ENCODE measurements at places on chromosomes 3 and 15. TPM values are rescaled to one million over a fixed set of nuclear protein-coding genes. Genes with fewer than 3 reads are reported as not detected.

GRCh38 chr15:76512971-76513370, 176.4 kb downstream of the ISL2 start:
- no peak overlapping the region for H3K4me3 ChIP-seq
- no peak for DNase-seq
- no peaks in the 10 kb centered on the region for H3K4me1 ChIP-seq
- H3K27me3 ChIP-seq, result no peaks in the 10 kb centered on the region
- no peak overlapping the region for H3K27ac ChIP-seq

GRCh38 chr15:91632981-91633380, 220.5 kb upstream of the SLCO3A1 start:
- H3K36me3 ChIP-seq, result no peaks in the 10 kb centered on the region
- DNase-seq, result no peak
- peaks cover 1% of the 10 kb centered on the region for H3K27me3 ChIP-seq
- H3K27ac ChIP-seq, result no peak overlapping the region
- no peak overlapping the region for H3K4me3 ChIP-seq

GRCh38 chr15:55681631-55682030, 61.3 kb downstream of the PRTG start:
- H3K36me3 ChIP-seq, result no peaks in the 10 kb centered on the region
- no peak overlapping the region for H3K4me3 ChIP-seq
- H3K4me1 ChIP-seq, result no peaks in the 10 kb centered on the region
- H3K27ac ChIP-seq, result no peak overlapping the region
- no peaks in the 10 kb centered on the region for H3K27me3 ChIP-seq
- DNase-seq, result no peak

- no peak for DNase-seq
- no peaks in the 10 kb centered on the region for H3K27me3 ChIP-seq
- no peaks in the 10 kb centered on the region for H3K36me3 ChIP-seq
- H3K4me1 ChIP-seq, result peaks cover 36% of the 10 kb centered on the region
- H3K27ac ChIP-seq, result peak overlapping the region; percentile 91
- peak overlapping the region; percentile 42 for H3K4me3 ChIP-seq
Observed at GRCh38 chr3:156483002-156483401, 71.9 kb downstream of the SSR3 start.

DNA sequence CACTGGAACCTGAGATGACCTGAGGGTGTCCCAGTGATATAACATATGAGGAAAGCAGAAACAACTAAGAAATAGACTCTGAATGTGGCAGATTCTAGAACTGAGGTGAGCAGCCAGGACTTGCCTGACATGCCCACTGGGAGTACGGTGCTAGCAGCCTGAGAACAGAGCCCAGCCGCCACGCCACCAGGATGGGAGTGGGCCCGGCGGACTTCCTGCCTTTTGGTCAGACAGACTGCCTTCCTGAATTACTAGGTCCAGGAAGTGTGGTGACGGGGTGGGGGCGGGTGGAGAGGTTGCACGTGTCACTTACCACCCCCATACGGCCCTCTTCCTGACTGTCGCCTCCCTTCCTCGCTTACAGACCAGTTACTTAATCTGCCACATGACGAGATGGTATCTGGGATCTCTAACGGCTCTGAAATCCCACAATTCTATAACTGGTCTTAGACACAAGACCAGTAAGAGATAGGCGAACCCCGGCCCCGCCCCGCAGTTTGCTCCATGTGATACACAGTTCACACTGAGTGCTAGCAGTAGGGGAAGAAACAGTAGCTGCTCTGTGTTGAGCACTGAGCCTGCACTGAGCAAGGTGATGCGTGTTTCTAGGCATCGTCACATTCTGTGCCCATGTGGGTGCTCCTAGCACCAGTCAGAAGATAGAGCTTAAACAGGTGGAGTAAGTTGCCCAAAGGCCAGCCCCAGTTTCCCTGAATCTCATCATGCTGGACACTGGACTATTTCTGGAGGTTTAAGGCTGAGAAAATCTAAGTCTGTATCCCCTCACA, 95.7 kb downstream of the CPN2 start:
- peak overlapping the region; percentile 90 for H3K4me3 ChIP-seq
- no peaks in the 10 kb centered on the region for H3K36me3 ChIP-seq
- H3K27me3 ChIP-seq, result no peaks in the 10 kb centered on the region
- peaks cover 37% of the 10 kb centered on the region for H3K4me1 ChIP-seq
- DNase-seq, result peak; percentile 53
- peak overlapping the region; percentile 95 for H3K27ac ChIP-seq

Gene CCDC39
- polyA plus RNA-seq, result not detected

- no peaks in the 10 kb centered on the region for H3K4me1 ChIP-seq
- H3K27me3 ChIP-seq, result peaks cover 2% of the 10 kb centered on the region
- H3K27ac ChIP-seq, result no peak overlapping the region
- no peaks in the 10 kb centered on the region for H3K36me3 ChIP-seq
Observed at GRCh38 chr3:10337323-10338163, 16.6 kb upstream of the SEC13 start.

Gene C3orf70
- polyA plus RNA-seq, result not detected

Gene ARPP21
- not detected for polyA plus RNA-seq

DNA sequence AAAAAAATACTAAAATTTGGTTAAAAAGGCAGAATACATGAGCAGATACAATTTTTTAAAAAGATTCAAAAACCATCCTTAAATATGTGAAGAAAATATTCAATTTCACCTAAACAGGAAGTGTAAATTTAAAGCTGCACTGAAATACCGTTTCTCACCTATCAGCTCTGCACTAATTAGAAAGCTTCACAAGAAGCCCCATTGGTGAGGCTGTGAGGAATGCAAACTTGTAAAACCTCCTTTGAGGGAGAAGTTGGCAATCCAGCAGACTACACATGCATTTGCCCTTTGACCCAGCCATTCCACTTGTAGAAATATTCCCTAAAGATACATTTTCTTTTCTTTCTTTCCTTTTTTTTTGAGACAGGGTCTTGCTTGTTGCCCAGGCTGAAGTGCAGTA, 18.8 kb downstream of the BLM start:
- H3K4me1 ChIP-seq, result peaks cover 6% of the 10 kb centered on the region
- H3K27ac ChIP-seq, result peak overlapping the region; percentile 7
- H3K4me3 ChIP-seq, result no peak overlapping the region
- H3K27me3 ChIP-seq, result no peaks in the 10 kb centered on the region
- H3K36me3 ChIP-seq, result peaks cover 13% of the 10 kb centered on the region
- no peak for DNase-seq

DNA sequence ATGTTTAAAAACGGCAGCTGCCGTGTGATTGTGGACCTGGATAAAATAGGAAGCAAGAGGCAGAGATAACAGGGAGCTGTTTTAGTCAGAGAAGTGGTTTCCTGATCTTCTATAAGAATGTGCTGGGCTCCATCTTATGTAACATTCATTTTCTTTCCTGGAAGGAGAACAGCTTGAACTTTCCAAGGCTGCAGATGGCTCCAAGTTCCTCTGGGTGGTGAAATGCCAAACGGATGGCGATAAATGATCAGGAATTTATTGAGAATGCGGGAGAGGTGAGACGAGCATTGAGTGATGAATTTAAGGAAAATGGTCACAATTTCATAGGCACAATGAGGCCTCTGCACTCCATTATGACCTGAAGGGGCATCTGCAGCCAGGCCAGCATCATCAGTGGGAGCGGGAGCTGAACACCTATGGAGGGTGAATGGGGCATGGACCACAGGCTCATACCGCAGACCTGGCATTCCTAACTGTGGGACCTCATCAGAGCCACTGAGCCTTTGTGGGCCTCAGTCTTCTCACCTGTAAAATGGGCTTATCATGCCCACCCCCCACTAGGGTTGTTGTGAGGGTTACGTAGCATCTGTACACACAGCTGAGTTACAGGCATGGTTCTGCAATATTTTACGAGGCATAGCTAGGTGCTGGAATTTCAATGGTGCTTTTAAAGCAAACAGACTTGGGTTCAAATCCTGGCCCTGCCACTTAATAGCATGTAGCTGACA, 17.1 kb downstream of the MGLL start:
- H3K27me3 ChIP-seq, result no peaks in the 10 kb centered on the region
- H3K4me3 ChIP-seq, result no peak overlapping the region
- peaks cover 9% of the 10 kb centered on the region for H3K4me1 ChIP-seq
- H3K27ac ChIP-seq, result no peak overlapping the region
- no peaks in the 10 kb centered on the region for H3K36me3 ChIP-seq

Gene AP3B2
- polyA plus RNA-seq, result not detected

Gene IFRD2
- polyA plus RNA-seq, result 51.3 TPM

GRCh38 chr3:107431246-107432012, 54.2 kb downstream of the CCDC54 start:
- H3K4me3 ChIP-seq, result peak overlapping the region; percentile 92
- peaks cover 32% of the 10 kb centered on the region for H3K4me1 ChIP-seq

DNA sequence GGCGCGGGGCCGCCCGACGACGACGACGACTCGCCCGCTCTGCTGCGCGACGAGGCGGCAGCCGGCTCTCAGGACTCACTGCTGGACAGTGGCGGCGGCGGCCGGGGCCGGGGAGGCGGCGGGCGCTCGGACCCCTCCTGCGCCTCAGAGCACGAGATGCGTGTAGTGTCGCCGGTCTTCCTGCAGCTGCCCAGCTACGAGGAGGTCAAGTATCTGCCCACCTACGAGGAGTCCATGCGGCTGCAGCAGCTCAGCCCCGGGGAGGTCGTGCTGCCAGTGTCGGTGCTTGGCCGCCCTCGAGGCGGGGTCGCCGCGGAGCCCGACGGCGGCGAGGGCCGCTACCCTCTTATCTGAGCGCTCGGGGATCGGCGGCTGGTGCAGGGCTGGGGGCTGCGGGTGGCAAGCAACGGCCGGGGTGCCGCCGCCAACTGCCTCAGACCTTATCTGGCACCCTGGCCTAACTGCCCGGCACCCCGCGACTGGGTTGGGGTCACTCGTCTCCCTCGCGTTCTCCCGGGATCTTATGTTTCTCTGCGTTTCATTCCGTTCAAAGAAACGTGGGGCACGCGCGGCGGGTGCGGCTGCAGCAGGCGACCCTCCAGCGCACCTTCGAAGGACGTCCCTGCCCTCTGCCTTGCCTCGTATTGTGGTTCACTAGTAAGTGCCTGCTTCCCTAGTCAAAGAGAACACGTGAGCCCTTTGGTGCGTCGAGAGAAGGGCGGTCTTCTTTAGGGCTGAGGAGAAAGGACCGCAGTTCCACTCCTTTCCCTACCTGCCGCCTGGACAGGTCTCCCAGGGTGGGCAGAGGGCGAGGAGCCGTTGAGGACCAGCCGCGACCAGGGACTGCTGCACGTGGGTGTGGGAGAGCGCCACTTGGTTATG, 1.0 kb downstream of the C3orf80 start:
- H3K4me3 ChIP-seq, result peak overlapping the region; percentile 86
- no peaks in the 10 kb centered on the region for H3K36me3 ChIP-seq
- H3K27ac ChIP-seq, result peak overlapping the region; percentile 16
- DNase-seq, result peak; percentile 4

Gene SNX1
- 82.2 TPM for polyA plus RNA-seq

GRCh38 chr3:183381179-183381578, 47.2 kb downstream of the MCF2L2 start:
- H3K27me3 ChIP-seq, result peaks cover 3% of the 10 kb centered on the region
- no peak overlapping the region for H3K4me3 ChIP-seq
- no peaks in the 10 kb centered on the region for H3K4me1 ChIP-seq
- DNase-seq, result no peak
- no peak overlapping the region for H3K27ac ChIP-seq

DNA sequence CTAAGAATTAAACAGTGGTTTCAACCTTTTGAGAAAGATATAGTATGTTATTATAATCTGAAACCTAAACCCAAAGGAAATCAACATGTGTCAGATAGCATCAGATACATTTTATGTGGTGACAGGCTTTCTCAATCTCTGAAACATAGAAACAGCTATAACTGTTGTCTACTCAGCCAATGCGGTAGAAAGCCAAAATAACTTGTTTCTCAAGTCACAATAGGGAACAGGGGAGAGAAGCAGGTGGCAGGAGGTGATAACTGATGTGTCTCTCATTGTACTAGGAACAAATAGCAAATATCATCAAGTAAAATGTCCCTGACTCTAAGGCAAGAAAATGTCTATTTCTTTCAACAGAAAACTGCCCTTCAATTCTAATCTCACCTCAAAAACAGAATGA, 38.6 kb downstream of the DENND6A start:
- no peak overlapping the region for H3K4me3 ChIP-seq
- H3K36me3 ChIP-seq, result peaks cover 16% of the 10 kb centered on the region
- no peaks in the 10 kb centered on the region for H3K27me3 ChIP-seq
- H3K27ac ChIP-seq, result peak overlapping the region; percentile 80
- H3K4me1 ChIP-seq, result peaks cover 30% of the 10 kb centered on the region

- no peaks in the 10 kb centered on the region for H3K27me3 ChIP-seq
- no peak overlapping the region for H3K4me3 ChIP-seq
- H3K36me3 ChIP-seq, result no peaks in the 10 kb centered on the region
- H3K27ac ChIP-seq, result no peak overlapping the region
- H3K4me1 ChIP-seq, result peaks cover 48% of the 10 kb centered on the region
Observed at GRCh38 chr3:134228035-134228434, 22.6 kb downstream of the RYK start.

Gene LRRC15
- not detected for polyA plus RNA-seq

Gene MORC1
- not detected for polyA plus RNA-seq

DNA sequence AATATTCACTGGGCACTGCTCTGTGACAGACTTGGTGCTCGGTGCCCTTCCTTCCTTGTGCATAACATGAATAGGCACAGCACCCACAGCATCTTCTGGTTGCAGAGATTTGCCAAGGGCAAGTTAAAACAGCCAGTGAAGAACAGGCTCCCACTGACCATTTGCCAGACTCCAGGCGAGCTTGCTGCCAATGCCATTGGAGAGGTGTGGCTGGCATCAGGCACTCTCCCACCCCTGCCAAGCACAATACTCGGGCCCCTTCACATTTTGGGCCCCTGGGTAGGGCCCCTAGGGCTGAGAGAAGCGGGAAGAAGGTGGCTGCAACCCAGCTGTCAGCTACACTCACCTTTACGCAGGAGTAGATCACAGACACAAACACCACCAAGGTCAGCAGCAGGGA, 112.1 kb downstream of the SEC22A start:
- H3K27ac ChIP-seq, result no peak overlapping the region
- no peak overlapping the region for H3K4me3 ChIP-seq
- no peaks in the 10 kb centered on the region for H3K4me1 ChIP-seq
- H3K36me3 ChIP-seq, result no peaks in the 10 kb centered on the region
- no peak for DNase-seq
- H3K27me3 ChIP-seq, result no peaks in the 10 kb centered on the region

DNA sequence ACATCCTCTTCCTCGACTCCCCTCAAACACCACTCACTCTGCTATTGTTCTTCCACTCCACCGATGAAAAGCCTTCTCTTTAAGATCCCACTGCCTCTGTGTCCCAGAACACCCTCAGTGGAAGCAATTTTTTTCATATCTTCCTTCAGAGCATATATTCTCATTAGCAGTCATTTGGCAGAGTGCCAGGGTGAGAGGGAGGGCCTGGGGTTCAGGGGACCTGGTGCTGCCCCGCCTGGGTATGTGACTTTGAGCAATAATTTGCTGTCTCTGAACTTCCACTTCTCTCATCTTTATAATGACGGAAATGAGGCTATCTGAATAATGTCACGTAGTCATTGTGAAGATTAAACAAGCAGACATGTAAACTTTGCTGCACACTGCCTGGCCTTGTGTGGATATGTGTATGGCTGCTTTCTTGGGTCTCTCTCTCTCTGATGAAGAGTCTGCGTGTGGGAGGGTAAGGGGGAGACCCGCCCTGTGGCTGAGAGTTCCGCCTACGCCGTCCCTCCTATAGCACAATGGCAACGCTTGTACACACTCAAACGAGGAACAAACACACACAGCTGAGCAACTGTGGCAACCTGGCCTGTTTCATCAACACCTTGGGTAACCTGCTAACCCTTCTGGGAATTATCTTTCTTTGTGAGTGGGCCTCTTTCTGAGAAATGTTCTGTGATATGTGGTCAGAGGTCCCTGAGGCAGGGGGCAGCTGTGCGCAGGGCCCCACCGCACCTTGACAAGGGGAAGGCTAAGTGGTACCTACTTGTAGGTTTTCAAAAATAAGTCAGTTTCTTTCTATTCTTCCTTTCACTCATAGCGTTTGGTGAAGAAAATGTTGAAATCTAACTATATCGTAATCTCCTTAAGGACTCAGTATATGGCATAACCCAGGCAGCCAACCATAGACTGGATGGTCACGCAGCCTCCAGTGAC, 369.8 kb downstream of the SV2B start:
- H3K4me1 ChIP-seq, result peaks cover 42% of the 10 kb centered on the region
- H3K27me3 ChIP-seq, result peaks cover 4% of the 10 kb centered on the region
- peak overlapping the region; percentile 3 for H3K4me3 ChIP-seq
- no peaks in the 10 kb centered on the region for H3K36me3 ChIP-seq

Measured in immature natural killer cell (primary cell).